T-helper 17 cell (primary cell): ENCODE measurements at places on chromosomes 5 and 9. TPM values are rescaled to one million over a fixed set of nuclear protein-coding genes. Genes with fewer than 3 reads are reported as not detected.

Gene LHX3
- 0.18 TPM for total RNA-seq

DNA sequence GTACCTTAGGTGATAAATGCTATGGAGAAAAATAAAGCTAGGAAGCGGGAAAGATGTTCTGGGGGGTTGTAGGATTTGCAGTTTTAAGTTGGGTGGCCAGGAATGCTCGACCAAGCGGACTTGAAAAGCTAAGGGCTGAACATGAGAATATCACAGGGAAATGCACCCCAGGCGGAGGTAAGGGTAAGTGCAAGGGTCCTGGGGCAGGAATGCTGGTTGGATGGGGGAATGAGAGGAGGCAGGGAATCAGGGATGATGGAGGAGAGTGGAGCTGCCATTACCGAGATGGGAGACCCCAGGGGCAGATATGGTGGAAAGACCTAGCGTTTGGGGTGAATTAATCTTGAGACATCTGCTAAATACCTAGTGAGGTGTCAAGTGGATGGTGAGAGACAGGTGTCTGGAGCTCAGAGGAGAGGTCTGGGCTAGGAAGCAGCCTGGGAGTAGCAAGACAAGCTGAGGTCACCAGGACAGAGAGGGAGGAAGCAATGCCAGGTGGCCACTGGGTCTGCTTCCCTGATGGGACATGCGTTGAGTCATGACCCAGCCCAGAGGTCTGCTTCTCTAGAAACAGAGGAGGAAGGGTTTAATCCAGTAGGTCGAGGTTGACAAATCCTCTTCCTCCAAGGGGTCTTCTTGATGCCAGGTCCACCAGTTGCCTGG is 77.7 kb upstream of the ASS1 start:
- no peak for DNase-seq

- DNase-seq: no peak
These were observed 73.3 kb upstream of the IFNK start for GRCh38 chr9:27450752-27451151.

GRCh38 chr5:14849516-14850294 is 21.9 kb downstream of the ANKH start:
- no peak for DNase-seq

DNA sequence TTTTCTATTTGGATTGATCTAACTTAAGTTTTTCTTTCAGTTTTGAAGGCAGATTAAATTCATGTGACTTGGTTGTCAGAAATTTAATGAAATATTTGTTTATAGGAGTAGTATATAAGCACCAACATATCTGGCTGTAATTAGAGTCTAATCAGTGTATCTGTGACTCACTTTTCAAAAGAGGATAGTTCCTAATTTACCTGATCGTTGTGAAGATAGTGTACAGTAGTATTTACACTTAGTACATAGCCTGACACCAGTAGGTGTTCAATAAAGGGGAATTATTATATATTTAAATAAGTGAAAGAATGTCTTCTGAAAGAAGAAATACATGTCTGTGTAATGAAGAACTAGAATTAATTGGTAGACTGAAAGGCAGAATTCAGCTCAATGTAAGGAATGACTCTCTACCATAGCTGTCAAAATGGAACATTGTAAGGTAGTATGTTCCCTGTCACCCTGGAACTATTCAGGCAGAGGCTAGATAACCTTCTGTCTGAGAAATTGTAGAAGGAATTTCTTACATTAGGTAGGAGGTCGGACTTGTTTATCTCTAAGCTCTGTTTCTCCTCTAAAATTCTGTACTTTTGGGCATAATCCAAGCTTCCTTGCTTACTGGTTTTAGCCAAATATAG is 8.6 kb downstream of the TGFBR1 start:
- DNase-seq: no peak

Gene MTAP
- 28.8 TPM for total RNA-seq

DNA sequence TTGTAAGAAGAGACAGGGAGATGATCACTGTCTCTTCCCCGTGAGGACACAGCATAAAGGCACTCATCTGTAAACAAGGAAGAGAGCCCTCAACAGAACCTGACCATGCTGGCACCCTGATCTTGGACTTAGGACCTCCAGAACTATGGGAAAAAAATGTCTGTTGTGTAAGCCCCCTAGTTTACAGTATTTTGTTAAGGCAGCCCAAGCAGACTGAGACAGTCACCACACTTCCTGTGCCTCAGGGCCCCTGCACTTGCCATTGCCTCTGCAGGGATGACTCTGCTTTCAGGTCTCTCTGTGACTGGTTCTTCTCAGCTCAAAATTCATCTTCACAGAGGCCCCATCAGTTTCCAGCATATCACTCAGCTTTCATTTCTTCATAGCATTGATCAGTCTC is 372.1 kb downstream of the TLE1 start:
- DNase-seq: no peak

DNA sequence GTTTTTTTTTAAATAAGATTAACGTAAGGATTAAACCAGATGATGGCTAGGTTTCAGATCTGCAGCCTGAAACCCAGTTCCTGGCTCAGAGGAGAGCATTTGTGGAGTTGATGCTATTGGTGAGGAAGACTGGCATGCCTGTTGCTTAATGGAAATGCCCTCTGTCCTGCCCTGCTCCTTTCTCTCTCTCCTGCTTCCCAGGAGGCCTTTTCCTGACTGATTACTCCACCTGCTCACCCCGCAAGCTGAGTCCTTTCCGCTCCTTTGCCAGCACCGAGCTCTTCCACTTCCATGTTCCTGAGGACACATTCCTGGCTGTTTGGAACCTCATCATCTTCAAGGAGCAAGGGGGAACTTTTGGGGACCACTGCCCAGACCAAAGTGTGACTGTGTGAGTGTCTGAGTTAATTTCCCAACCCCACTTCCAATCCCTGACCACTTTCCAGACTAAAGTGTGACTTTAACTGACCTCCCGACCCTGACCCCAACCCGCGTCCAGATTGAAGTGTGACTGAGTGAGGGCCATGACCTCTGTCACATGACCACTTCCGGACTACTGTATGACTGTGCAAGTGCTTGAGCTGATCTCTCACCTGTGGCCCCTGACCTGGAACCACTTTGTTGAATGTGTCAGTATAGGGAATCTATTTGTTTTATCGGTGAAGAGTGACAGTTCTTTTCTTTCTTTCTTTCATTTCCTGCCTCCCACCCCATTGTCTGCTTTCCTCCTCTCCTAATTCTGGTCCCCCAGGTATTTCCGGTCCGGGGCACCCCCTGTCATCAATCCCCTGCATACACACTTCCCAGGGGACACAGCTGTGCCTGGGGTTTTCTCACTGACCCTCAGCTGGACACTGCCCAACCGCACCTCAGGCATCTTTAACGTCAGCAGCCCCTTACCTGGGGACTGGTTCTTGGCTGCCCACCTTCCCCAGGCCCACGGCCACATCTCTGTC is 5.5 kb downstream of the TMEM8B start:
- no peak for DNase-seq

- DNase-seq: no peak
These were observed 15.4 kb downstream of the ZNF622 start for GRCh38 chr5:16450163-16450562.

DNA sequence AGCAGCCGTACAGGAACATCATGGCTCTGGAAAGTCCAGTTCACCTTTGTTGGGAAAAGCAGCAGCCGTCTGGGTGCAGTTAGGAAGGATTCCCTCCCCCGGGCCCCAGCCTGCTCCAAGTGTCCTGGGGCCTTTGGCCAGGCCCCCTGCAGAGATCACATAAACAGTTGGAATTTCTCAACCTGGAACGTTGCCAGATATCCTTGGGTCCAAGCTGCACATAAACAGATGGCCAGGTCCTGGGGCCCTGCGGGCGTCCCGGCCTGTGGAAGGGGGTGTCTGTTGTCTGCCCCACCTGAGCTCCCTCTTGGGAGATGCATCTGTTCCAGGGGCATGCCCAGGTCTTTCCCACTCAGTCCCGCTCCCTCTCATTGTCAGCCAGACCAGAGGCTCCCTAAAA is 92.7 kb downstream of the COL5A1 start:
- no peak for DNase-seq

- DNase-seq: no peak
These were observed 9.4 kb upstream of the EFNA5 start for GRCh38 chr5:107680099-107680498.

Gene TARS1
- total RNA-seq: 55.4 TPM

Gene FBP2
- not detected for total RNA-seq

DNA sequence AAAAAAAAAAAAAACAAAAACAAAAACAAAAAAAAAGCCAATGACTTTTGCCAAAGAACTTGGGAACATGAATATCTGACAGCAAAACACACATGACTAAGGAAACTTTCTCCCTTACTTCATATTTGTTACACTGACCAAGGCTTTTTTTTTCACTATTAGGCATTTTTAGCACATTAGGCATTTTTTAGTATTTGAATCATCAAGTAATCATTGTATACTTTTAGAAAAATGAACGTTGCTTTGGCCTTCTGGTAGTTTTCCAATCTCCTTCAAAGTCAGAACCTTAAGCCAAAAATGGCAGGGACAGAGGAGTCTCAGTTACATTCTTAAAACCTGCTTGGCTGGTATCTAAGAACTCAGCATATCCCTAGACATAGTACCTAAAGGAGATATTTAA is 19.3 kb downstream of the NREP start:
- no peak for DNase-seq

DNA sequence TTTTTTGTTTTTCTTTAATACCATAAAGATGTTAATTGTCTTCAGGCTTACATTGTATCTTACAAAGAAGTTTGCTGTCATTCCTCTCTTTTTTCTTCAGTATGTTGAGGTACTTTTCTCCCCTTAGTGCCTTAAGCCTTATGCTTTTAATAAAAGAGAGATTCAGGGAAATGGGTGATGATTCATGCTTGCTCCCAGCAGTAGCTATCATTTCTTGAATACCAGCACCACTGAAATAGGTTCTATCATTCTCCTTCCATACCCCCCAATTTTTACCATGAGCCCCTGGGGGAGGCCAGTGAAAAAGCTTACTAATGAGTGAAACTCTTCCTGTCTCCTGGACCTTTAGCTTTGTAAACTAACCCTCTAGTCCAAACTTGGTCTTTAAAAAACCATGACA is 165.0 kb downstream of the FBXL7 start:
- no peak for DNase-seq

- DNase-seq: no peak
These were observed 43.0 kb upstream of the KCNV2 start for GRCh38 chr9:2674141-2674824.

DNA sequence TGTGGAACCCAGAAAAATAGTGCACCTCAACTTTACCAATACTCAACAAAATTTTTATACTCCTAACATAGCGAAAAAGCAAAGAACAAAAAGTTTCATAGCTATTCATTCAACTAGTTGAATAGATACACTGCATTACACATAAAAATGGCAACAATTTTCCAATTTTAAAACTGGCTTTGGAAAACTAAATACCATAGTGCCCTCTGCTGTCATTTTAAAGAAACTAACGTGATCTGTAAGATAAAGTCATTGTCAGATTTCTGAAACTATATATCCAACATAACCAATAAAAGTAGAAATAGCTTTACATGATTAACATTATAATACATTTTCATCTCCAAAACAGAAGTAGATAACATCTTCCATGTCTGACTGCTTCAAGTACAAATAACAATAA is 31.6 kb downstream of the DTWD2 start:
- DNase-seq: no peak

Gene CARTPT
- total RNA-seq: not detected

Gene ERCC8
- 6.6 TPM for total RNA-seq

DNA sequence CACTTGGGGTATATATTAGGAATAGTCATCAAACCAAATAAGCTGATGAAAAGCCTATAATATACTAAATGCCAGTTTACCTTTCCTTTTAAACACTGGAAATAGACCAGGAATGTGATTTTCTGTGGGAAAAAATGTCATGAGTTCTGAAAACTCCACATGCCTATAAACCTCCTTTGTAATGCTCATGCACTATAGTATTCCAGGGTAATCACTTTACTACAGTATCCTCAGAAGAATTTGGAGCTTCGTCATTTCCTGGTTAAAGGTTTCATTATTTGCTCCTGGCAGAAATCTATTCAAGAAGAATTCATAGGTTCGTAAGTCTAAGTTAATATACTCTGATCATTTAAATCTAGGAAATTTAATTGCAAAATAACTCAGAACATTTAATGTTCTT is 1076.7 kb upstream of the DMAC1 start:
- no peak for DNase-seq

DNA sequence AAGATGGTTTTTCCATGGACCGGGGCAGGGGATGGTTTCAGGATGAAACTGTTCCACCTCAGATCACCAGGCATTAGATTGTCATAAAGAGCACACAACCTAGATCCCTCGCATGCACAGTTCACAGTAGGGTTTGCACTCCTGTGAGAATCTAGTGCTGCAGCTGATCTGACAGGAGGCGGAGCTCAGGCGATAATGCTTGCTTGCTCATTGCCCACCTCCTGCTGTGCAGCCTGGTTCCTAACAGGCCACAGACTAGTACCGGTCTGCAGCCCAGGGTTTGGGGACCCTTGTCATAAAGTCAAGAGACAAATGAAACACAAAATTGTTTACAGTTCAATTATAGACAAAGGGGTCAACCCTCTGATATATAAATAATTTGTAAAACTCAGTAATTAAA is 101.7 kb downstream of the RANBP17 start:
- no peak for DNase-seq

Gene CDC20B
- not detected for total RNA-seq

GRCh38 chr5:9046756-9047481 is 499.0 kb downstream of the SEMA5A start:
- no peak for DNase-seq

- no peak for DNase-seq
These were observed 698.0 kb upstream of the WWC1 start for GRCh38 chr5:167593329-167594060.

DNA sequence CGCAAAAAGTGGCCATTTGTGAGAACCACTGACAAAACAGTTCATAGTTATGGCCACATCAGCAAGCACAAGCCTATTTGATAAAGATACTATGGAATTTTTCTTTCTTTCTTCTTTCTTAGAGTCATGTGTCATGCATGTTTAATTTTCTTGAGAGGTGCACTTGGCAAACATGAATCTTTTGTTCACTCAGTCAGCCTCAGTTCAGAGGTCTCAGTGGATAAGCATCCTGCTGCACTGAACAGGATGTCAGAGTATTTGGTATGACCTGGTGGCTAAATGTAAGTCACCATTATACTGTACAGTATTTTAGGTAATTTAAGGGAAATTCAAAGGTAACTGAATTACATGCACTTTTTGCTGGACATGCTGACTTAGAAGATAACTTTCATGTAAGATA is 5.4 kb downstream of the NNT start:
- DNase-seq: no peak

Gene NEK6
- 7.8 TPM for total RNA-seq

- no peak for DNase-seq
These were observed 195.8 kb downstream of the ERCC6L2 start for GRCh38 chr9:96071076-96071814.
